ENCODE measurements at places on chromosomes 7 and 10.

DNA sequence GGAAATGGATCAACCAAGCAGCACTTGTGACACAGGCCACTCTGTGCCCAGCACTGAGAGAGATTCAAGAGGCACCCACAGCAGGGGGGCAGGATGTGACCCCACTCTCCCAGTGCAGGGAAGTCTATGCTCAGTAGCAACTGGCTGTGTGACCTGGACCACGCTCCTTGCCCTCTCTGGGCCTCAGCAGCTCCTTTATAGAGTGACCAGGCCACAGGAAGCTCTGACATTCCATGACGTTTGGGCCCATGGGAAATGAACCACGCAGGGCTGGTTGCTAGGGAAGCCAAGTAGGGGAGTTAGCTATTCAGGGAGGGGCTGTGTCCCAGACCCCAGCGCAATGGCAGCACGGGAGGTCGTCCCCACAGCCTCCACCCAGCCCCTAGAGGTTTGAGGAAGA lies 232.6 kb downstream of the USP6NL start:
- no peak for DNase-seq

GRCh38 chr7:7895754-7896153 lies 72.8 kb upstream of the GLCCI1 start:
- no peak for DNase-seq

- DNase-seq, result no peak
These were observed 15.8 kb upstream of the ADAMTS14 start for GRCh38 chr10:70656489-70656888.

DNA sequence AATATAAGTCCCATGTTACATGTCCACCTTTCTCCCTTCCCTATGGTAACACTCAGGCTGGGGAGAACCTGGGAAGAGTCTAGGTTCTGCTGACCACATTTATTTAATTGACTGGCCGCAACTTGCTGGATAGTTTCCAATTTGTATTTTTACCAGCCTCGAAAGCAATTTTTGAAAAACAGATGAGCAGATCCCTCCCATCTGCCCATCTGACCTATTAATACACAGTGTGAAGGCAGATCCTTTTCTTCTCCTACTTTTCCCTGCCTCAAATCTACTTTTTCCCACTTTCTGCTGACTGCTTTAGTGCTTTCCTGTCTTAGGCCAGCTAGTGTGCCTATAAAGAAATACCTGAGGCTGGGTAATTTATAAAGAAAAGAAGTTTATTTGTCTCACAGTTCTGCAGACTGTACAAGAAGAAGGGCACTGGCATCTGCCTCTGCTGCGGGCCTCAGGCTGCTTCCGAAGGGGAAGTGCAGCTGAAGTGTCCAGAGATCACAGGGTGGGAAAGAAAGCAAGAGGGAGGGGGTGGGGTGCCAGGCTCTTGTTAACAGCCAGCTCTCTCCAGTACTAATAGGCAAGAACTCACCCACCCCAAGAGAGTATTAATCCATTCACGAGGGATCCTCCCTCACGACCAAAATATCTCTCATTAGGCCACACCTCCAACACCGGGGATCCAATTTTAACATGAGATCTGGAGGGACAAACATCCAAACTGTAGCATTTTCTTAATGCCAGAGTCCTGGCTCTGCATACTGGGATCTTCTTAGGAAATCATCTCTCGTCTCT lies 336.0 kb upstream of the IGFBP3 start:
- DNase-seq, result no peak

DNA sequence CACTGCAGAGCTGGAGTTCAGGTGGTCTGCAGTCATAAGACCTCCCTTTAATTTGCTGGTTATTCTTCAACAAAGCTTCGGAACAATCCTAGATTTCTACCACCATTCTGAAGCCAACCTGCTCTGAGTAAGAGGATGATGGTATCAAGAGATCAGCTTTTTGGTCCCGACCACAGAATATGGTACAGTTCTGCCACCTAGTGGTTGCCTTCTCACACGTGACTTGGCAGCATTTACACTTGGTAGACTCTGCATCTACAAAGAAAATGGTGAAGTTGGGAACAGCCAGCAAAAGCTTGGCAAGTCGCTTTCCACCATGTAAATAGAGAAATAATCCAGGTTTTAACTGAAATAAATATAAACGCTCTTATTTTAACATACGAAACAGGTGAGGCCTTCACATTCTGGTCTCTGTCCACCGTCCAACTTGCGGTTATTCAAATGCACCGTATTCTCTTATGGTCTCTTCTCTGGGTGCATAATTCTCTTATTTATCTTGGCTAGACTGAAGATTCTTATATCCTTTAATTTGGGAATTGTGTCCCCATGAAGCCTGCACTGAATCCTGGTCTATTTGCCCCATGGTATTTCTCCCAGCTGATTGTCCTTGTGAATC lies 173.9 kb upstream of the GRM3 start:
- peak; percentile 17 for DNase-seq

GRCh38 chr10:11017570-11018431 lies at the start of gene CELF2:
CELF2 (plus strand) TSS chr10:11017872; CDS start chr10:11018090, 218 bp downstream.
- DNase-seq, result peak; percentile 43
